ENCODE measurements at places on chromosomes 2 and 18.

DNA sequence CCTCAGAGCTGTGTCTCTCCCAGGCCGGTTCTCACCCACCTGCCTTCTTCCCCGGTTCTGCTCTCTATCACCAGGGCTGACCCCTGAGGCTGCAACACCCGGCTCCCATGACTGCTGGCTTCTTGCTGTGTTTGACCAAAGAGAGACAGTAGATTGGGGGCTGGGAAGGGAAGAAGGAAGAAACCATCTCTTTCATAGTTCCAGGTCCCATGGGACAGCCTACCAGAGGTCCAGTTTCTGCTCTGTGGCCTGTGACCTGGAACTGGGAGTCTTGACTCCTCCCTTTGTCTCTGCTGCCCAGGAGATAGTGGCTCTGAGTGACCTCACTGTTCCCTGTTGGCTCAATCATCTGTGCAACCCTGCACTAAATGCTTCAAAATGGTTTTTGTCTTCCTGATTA lies 38.1 kb downstream of the ALPK2 start:
- DNase-seq: no peak

GRCh38 chr2:241007880-241008710 lies 9.7 kb downstream of the SNED1 start:
- no peak for DNase-seq

- DNase-seq: no peak
These were observed 284.0 kb upstream of the CWC22 start for GRCh38 chr2:180291060-180291459.

DNA sequence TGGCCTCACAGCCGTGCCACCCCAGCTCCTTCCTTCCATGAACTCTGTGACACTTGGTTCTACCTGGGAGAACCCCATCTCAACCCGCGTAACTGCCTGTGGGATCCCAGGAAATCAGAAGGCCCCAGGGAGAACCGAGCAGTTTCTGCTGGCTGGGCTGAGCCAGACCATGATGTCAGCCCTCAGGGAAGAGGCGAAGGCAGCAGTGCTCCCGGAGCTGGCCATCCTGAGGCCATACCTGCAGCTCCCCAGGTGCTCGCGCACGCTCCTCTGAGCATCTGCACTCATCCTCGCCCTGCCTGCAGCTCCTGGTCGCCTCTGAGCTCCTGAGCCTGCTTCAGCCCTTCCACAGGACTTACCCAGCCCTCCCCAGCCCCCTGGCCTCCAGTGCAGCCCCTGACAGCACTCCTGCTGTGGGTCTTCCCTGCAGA lies 186.1 kb downstream of the SEPTIN10 start:
- DNase-seq: no peak

DNA sequence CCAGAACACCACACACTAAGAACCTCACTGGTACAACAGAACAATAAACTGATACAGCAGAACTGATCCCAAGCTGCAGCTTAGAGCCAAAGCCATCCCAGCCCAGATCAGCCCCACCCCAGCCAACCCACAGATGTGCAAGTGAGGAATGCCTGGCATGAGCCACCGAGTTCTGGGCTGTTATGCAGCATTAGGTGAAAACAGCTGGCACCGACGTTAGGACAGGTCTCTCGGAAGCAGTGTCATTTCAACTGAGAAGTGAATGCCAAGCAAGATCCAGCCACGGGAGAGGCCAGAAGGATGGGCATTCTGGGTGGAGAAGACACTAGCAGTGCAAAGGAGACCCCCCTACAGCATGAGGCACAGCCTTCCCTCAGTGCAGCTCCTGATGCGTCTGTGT lies 38.9 kb downstream of the ADCY3 start:
- no peak for DNase-seq

GRCh38 chr2:191656391-191656790 lies 21.5 kb upstream of the NABP1 start:
- no peak for DNase-seq

DNA sequence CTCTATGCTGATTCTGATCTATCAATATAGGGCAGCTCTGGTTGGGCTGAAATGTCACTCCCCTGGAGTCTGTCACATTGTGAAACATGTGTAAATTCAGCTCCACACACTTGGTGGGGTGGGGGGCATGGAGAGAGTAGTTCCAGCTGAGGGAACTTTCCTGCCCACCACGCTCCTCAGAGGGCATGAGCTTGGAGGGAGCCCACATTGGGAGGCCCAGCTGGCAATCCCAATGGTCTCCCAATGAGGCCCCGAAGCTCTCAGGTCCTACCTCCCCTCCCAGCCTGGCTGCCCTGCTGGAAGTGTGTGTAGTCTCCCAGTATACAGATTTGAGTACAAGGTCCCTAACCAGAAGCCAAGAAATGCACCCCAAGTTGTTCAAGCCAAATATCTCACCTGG lies 31.5 kb downstream of the GYPC start:
- no peak for DNase-seq

DNA sequence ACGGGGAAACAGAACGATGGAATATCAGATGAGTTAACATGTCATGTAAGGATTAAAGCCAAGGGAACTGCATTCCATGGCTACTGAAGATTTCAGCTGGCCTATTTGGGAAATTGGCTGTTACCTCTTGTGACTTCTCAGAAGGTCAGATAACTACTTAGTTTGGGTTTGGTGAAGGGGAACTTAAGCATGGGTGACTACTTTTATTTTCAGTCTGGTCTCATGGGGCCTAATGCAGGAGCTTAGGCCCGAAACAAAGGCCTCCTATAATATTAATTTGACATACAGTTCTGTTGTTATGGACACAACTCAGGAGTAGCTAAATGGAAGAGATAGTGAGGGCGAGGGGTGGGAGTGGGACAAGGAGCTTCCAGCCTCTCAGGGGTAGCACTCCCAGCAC lies 44.0 kb upstream of the TXNDC2 start:
- DNase-seq: no peak

DNA sequence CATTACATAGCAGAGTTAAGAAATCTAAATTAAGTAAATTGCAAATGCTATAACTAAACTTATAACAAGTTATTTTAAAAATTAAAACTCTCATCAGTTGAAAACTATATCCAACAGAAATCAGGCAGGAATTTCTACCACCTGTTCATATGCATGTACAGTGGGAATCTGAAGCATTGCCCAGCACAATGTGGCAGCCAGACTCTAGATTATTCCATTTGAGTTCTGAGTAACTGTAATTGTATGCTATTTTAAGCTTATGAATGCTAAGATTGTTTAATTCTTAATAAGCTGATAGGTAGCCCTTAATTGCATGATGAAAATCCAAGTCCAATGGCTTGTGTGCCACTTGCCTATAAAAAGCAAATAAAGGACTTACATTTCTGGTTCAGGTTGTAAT lies 834.5 kb upstream of the FSHR start:
- no peak for DNase-seq

- DNase-seq: no peak
These were observed 12.0 kb downstream of the DNAJC27 start for GRCh38 chr2:24959761-24960160.

GRCh38 chr2:99619151-99619550 lies 129.3 kb upstream of the REV1 start:
- no peak for DNase-seq

GRCh38 chr2:195871326-195871725 lies 197.3 kb downstream of the DNAH7 start:
- no peak for DNase-seq

- DNase-seq: no peak
These were observed 63.4 kb downstream of the NFATC1 start for GRCh38 chr18:79458917-79459803.

- DNase-seq: no peak
These were observed 191.4 kb downstream of the SS18 start for GRCh38 chr18:25898965-25899364.

GRCh38 chr2:85234868-85235267 lies 92.9 kb downstream of the TGOLN2 start:
- no peak for DNase-seq

GRCh38 chr2:144434425-144435222 lies 85.3 kb downstream of the ZEB2 start:
- DNase-seq: no peak

DNA sequence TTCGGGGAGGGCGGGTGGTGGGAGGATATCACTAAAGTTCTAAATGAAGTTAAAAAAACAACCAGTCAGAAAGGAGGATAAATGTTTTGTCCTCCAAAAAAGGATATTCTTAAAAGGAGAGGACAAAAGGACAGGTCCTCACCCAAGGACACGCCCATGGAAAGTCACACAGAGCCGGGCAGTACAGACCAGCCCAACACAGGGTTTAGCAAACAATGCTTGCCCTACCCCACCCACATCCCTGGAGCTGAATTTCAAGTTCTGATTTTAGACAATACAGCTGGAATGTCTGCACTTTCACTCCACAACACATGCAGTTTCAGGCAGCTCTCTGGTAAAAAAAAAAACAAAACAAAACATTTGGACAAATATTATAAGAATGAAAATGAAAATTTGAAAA lies 67.9 kb downstream of the SLC9A4 start:
- no peak for DNase-seq

- DNase-seq: no peak
These were observed 82.2 kb downstream of the LRP1B start for GRCh38 chr2:142048581-142048980.

DNA sequence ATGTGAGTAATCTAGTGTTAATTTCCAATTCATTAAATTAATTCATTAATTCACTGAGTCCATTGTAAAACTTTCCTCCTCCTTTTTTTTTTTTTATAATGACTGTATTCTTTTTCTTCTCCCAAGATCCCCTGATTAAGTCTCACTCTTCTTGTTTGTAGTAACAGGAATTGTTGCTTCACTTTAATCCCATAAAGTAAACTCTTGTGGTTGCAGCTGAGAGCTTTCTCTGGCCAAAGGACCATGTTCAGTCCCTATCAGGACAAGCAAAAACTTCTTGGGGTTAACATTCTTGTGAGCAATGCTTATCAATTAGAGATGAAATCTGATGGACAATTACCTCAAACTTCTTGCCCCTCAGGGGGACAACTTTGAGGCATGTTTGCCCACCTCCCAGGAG lies 400.2 kb upstream of the SPHKAP start:
- DNase-seq: no peak

GRCh38 chr2:20970068-20970467 lies 73.8 kb downstream of the APOB start:
- no peak for DNase-seq
